Cardiac muscle cell (in vitro differentiated cells and primary cell): ENCODE measurements at places on chromosomes 2 and 18. TPM values are rescaled to one million over a fixed set of nuclear protein-coding genes. Genes with fewer than 3 reads are reported as not detected.
A peak's percentile ranks its signal among the peaks of the same experiment; 100 is the strongest.

GRCh38 chr2:196604196-196604595 lies 35.3 kb upstream of the CCDC150 start:
- no peak for DNase-seq
- H3K27me3 ChIP-seq: no peaks in the 10 kb centered on the region
- no peak overlapping the region for H3K4me3 ChIP-seq
- no peaks in the 10 kb centered on the region for H3K36me3 ChIP-seq

DNA sequence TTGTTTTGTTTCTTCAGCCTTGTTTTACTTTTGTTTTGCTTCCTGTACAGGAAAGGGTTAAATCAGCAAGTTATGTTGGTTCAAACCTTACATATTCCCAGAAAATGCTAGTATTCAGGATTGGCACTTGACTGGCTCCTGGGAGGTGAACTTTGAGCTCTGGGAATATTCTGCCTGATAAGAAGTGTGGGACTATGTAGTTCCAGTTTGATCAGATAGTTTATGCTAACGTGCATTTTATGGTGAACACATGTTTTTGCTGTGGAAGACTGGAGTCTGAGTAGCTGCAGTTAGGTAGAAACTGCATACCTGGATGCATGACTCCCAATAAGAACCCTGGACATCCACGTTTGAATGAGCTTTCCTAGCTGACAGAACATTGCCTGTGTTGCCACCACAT lies 603.1 kb upstream of the HS6ST1 start:
- no peak for DNase-seq
- no peaks in the 10 kb centered on the region for H3K36me3 ChIP-seq
- H3K27ac ChIP-seq: no peak overlapping the region
- no peaks in the 10 kb centered on the region for H3K4me1 ChIP-seq
- H3K27me3 ChIP-seq: no peaks in the 10 kb centered on the region

DNA sequence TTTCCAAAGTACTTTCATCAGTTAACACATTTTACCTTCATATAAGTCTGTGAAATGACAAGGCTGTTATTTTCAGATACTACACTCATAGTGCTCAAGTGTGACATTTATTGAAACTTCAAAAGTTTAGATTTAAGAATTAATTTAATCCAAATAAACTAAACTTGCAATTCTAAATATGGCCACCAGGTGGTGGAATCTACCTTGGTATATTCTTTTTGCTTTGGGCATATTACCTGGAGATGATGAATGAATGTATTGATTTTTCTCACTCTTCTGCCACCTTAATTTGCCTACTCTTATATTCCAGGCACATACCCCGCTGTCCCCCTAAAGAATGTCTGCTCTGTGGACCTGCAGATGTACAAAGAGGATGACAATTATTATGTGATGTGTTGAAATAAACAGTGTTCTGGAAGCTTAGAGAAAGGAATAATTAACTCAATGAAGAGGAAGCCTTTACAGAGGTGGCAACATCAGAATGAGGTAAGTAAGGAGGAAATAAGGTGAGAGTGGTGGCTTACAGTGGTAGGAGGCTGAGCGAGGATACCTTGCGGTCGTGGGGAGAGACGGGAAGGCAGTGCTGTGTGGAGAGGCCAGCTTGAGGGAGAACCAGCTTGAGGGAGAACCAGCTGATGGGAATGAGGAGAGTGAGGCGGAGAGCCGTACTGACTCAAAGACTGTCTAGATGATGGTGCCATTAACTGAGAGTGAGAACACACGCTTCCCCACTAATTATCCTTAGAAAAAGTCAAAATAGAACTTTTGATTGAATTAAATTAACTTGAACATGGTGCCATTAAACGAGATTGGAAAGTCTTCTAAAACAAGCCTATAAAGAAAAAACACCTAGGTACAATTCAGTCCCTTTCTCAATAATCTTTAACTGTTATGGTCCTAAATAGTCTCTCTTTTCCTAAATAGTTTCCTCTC lies 179.5 kb downstream of the CELF4 start:
- DNase-seq: peak; percentile 60
- H3K27me3 ChIP-seq: no peaks in the 10 kb centered on the region
- no peaks in the 10 kb centered on the region for H3K36me3 ChIP-seq
- no peak overlapping the region for H3K27ac ChIP-seq

GRCh38 chr18:74921057-74921820 lies 287.7 kb downstream of the PTGR3 start:
- no peaks in the 10 kb centered on the region for H3K27me3 ChIP-seq
- peaks cover 5% of the 10 kb centered on the region for H3K4me1 ChIP-seq

ERMN gene
- total RNA-seq: 0.80 TPM in 1 of 2 replicates, not detected in the other

LONRF2 gene
- 0.83 and 1.7 TPM in 2 replicates for total RNA-seq
